Urothelium cell line (cell line): ENCODE measurements at places on chromosomes 1 and 21.

DNA sequence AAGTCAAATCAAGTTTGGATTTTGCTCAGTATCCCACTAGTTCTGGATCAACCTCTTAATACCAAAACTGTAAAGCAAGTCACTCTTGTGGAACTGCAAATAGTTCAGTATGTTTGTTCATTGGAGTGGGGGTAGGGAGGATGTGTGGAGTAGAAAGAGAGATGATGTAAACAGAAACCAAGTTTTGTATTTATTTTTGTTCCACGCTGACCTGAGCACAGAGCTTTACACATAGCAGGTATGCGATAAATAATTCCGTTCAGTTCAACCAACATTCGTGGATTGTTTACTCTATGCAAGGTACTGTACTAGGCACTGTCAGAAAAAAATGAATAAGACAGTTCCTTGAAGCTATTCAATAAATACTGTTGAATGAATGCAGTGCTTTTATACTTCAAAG lies 4.5 kb upstream of the ZNF644 start:
- no peak for DNase-seq

GRCh38 chr1:46969014-46969619 lies 27.8 kb upstream of the CYP4A11 start:
- no peak for DNase-seq

DNA sequence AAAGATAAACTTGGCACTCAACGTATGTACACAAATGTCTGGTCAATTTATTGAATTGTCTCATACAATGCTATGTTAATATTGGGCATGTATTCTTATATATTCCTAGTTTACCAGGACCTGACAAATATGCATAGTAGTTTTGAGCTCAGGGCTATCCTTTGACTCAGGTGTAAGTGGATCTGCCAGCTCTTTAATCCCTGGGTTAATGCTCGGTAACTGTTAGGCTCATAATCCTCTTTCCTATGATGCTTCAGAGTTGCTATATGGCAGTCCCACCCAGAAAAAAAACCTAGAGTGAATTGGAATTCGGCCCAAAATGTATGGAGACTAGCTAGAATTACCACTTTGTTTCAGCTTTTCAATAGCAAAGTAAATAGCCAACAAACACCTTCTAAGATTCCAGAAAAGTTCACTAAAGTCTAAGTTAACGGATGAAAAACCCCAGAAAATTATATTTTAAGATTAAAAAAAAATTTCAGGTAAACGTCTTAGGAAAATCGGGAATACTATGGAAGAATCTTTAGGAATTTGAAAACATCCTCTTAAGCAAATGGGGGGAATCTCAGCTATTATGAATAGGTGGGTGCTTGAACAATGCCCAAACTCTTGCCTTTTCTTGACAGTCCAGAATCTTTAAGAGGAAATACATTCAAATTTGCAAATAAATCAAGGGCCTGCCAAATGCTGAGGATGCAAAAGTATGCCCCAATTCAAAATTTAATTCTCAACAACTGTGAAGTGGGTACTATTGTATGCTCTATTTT lies 10.9 kb downstream of the H3-3A start:
- DNase-seq = no peak

GRCh38 chr21:16644685-16645084 lies 868.2 kb upstream of the CXADR start:
- no peak for DNase-seq

DNA sequence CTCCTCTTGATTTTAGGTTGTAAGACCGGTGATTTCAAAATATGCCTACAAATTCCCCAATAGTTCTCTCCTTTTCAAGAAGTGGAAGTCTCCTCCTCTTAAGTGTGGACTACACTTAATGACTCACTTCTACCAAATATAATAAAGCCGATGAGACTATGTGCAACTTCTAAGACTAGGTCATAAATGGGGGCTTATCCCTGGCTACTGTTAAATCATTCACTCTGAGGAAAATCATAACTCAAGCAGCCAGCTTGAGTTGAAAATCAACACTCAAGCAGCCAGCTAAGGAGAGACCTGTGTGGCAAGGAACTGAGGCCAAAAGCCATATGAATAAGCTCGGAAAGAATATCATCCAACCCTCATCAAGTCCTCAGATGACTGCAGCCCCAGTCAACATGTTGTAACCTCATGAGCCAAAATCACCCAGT lies 49.6 kb upstream of the PSMG1 start:
- no peak for DNase-seq

- peak; percentile 89 for DNase-seq
Measured at GRCh38 chr1:155176544-155177071, 3.0 kb downstream of the TRIM46 start.

DNA sequence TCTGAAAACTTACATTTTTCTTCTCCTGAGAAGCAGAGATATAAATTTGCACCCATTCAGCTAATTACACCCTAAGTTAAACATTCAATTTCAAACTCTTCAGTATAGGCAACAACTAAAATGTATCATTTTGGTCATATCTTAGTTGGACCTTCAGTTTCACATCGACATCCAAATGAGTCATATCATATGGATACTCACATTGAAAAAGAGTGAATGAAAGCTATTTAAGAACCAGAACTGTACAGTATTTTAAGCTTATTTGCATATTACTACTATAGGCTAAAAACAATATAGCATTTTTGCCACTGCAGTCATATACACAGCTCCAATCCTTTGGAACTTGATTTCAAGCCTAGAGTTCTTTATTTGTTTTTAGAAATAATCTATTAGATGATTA lies 33.6 kb downstream of the USP25 start:
- DNase-seq = no peak

- DNase-seq = no peak
Measured at GRCh38 chr1:81366173-81366572, 434.6 kb upstream of the ADGRL2 start.

- DNase-seq = peak; percentile 63
Measured at GRCh38 chr1:110765640-110766335, 91.0 kb upstream of the KCNA3 start.

DNA sequence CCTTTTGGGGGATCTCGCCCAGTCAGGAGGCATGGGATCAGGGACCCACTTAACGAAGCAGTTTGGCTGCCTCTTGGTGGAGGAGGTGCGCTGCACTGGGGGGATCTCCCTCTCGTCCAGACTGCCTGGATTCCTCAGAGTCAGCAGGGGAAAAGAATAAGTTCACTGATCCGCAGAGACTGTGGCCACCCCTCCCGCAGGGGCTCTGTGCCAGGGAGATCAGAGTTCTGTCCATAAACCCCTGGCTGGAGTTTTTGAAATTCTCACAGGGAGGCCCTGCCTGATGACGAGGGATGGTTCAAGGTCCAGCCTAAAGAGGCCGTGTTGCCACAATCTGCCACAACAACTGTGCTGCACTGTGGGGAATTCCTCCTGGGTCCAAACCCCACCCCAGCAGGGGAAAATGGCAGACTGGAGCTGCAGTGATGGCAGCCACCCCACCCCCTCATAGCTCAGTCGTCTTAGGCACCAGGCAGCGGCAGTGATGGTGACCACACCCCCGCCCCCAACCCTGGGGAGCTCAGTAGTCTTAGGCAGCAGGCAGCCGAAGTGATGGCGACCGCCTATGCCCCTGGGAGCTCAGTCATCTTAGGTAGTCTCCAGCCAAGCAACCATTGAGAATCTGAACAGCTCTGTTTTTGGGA lies 273.8 kb upstream of the USP25 start:
- no peak for DNase-seq

- DNase-seq = no peak
Measured at GRCh38 chr1:85158910-85159309, 41.9 kb downstream of the SYDE2 start.

DNA sequence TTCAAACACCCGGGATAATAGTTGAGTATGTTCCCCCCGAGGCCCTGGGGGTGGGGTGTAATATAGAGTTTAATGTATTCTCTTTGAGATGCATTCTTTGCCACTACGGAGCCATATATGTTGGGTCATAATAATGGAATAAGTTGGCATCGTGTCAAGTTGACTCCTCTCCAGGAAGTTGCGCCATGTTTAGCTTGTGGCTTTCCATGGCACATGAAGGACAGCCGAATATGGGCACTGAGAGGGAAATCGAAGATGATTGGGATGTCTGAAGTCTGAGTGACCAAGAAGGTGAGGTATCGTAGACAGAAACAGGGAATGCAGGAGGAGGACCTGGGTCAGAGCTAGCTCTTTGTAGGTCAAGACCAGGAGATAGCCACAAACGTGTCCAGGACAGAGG lies 92.6 kb downstream of the PAX7 start:
- DNase-seq = no peak

GRCh38 chr1:31421371-31422040 lies 8.5 kb downstream of the SERINC2 start:
- DNase-seq = no peak

DNA sequence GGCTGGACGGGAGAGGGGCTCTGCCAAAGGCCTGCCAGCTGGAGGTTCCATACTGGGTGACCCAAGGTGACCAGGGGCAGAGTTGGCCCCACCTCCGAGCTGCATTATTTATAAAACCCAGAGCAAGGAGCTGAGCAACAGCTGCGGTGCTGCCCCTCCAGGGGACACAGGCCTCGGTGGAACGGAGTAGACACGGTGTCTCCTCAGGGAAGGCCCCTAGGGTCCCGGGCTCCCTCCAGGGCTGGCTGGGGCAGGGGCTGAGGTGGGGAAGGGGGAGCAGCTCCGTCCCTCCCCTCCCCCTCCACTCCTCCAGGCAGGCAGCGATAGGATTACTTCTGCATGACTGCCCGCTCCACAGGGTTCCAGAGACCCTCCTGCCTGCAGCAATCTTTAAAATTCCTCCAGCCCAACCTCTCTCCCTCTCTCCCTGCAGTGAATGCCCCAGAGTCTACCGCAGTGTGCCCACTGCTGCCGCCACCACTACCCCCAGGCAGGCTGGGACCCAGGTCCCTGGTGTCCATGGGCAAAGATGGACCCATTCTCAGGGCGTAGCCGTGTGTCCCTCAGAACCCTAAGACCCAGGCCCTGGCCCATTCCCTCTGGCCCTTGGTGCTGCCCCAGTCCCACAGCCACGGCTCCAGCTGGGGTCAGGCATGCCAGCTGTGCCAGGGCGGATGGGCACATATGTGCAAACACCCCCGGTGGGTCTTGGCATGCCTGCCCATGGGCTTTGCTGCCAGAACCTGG lies 10.8 kb downstream of the AHDC1 start:
- DNase-seq = no peak

DNA sequence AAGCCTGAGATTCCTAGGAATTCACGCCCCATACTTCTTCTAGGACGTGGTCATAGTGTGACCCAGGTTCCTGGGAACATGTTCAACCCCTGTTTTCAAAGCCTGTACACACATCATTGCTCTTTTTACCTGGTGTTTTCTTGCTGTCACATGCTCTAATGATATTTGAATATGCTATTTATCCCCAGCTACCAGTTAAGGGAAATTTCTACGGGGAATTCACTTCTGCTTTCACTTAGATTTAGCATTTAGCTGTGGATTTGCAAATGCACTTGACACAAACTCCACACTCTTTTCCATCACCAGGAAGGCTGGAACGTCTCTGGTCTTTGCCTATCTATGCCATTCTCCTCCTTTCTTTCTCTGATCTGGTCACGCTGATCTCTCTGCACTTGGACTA lies 11.3 kb upstream of the SAMSN1 start:
- DNase-seq = no peak

DNA sequence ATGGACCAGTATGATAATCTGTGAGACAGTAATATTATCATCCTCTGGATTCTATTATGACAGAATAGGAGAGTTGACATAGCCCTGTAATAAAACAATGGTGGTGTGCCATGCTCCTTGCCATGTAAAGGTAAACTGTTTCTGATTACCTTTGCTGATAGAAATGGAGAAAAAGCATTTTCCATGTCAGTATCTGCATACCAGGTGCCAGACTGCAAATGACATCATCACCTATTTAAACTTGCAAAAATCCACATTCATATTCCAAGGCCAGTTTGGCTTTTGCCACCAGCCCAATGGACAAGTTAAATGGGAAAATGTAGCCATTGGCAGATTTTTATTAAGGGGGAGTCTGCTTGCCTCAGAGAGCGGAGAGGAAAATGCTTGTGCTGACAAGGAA lies 23.9 kb upstream of the ABCD3 start:
- no peak for DNase-seq

DNA sequence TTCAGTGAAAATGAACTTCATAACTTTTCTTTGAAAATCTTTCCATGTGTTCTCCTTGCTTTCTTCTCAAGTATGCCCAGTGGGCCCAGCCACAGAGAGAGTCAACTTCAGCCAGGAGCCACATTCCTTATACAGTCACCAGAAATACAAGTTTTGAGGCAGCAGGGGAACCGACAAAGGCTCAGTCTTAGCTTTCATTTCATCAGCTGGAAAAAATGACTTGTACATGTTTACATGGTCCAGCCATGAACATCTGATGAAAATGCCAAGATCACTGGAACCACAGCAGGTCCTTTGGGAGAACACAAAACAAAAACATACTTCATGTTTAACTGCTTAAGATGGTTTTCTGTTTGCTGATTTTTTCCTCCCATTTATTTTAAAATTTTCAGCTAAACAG lies 72.5 kb downstream of the SYDE2 start:
- no peak for DNase-seq

- no peak for DNase-seq
Measured at GRCh38 chr1:117037802-117038201, 22.3 kb upstream of the TTF2 start.

DNA sequence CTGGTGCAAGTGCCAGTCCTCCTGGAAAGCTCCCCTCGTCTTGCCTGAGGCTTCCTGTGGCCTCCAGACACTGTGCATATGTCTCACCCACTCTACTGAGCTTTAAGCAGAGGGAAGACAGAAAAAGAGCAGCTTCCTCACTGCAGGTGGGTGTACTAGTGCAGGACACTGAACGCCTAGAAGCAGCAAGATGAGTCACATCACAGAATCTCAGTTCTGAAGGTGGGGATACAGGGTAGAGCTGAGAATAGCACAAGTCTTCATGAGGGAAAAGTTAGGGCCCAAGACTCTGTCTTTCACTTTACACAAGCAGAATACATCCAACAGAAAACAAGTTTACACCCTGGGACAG lies 37.4 kb downstream of the PCAT6 start:
- no peak for DNase-seq

- DNase-seq = no peak
Measured at GRCh38 chr1:237751090-237751489, 139.6 kb downstream of the ZP4 start.

- no peak for DNase-seq
Measured at GRCh38 chr1:155652951-155653350, 35.6 kb downstream of the YY1AP1 start.

DNA sequence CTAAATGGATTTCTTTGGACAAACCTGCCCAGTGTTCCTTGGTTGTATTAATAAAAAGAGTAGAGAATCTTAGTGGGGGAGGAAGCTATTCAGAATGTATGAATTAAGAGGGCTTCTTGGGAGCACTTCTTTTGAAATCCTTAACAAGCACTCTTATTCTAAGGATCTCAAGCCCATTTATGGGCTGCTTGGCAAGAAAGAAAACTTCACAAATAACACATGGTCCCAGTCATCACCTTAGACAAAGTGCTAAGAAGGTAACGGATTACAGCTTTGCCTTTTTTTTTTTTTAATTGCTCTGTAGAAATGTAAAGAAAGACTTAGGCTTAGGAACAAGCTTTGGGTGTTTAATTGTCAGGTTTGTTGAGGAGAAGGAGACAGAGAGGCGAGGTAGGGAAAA lies 76.6 kb upstream of the IPO9 start:
- DNase-seq = no peak
